ENCODE measurements at places on chromosomes 1 and 21.

DNA sequence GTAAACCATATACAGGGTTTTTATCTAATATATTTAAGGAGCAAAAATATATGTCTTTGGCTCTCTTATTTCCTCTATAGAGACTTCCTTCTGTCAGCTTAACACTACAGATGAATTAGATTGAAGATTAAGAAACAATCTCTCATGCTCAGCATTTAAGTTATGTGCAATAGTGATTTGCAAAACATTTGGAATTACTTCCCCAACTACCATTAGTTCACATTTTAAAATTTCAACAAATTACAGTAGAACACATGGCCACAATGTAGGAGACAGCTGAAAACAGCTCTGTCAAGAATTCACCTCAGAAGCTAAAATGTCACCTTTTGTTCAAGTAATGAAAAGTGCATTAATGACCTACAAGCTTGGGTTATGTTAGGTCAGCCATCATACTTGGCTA is 177.9 kb downstream of the EIF4G3 start:
- DNase-seq, result no peak

GRCh38 chr1:173914366-173914871 is 2.7 kb downstream of the SERPINC1 start:
- no peak for DNase-seq

DNA sequence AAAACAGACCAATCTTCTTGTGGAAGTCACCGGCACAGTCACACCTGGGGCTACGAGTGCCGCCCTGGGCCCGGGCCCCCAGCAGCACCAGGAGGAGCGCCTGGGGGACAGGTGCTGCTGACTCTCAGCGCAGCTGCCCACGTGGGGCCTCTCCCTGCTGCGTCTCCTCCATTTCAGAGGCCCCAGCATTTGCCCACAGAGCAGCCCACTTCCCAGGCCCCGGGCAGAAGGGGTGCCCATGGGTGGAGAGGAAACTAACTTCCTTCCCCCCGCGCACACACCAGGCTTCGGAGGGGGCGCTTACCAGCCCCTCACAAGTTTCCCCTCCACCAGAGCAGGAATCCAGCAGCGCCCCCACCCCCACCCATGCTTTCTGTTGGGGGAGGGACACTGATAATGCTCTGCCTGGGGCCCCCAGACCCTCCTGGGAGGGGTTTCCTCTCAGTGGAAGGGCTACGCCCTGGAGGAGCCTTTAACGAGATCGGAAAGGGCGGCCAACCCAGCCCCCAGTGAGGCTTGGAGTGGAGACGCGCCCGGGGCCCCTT is 440 bp downstream of the TNFRSF25 start:
- DNase-seq, result no peak

DNA sequence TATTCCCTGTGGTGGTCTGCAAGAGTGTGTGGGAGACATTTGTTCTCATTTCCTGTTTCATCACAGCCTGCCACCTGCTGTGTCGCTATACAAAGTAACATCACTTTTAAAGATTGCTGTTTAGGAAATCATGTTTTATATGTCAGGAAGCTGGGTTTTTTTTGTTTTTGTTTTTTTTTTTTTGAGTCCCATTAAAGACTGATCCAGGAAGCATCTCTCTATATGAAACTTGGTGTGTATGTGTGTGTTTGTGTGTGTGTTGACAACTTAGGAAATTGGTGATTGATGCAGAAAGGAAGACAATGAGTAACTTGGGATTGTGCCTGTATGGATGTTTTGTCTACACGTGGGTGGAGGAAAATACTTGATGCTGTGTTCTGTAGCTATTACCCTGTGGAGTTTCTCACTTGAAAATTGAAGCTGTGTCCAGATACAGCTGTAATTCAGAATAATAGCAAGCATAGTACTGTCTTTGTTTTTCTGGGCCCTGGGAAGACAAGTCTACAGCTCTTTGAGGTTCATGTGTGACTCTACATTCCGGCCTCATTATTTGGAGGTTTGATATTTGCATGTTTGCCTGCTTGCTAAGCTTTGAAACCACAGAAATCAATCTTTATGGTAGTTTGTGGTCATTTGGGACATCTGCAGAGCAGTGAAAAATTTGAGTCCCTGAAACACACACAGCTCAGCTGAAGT is 47.9 kb downstream of the LAMC1 start:
- DNase-seq, result no peak

DNA sequence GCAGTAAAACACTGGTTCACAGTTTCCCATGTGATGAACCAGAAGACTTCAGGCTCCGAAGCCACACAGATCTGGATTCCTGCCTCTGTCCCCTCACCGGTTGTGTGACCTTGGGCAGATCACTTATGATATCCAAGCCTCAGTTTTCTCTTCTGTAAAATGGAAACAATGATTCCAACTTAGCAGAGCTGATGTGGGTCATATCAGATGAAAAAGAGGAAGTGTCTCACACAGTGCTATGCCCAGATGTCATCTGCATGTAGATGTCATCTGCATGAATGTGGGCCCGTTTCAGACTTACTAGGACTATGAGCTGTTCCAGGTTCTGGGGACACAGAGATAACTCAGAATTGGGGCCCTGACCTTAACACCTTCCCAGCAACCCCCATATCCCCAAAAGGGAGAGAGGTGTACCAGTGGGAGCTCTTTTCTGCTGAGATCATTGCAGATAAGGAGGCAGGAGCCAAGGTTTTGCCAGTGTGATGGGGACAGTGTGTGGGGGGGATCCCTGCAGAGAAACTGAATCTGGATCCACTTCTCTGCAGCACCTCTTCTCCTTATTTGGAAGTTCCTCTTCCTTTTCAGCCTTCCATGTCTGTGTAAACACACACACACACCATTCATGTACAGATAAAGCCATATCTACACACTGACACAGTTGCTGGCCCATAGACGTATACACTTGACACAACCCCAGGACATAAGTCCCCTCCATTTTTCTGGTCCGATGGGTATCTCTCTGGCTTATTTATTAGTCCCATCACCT is 5.0 kb upstream of the ADGRB2 start:
- DNase-seq, result no peak

DNA sequence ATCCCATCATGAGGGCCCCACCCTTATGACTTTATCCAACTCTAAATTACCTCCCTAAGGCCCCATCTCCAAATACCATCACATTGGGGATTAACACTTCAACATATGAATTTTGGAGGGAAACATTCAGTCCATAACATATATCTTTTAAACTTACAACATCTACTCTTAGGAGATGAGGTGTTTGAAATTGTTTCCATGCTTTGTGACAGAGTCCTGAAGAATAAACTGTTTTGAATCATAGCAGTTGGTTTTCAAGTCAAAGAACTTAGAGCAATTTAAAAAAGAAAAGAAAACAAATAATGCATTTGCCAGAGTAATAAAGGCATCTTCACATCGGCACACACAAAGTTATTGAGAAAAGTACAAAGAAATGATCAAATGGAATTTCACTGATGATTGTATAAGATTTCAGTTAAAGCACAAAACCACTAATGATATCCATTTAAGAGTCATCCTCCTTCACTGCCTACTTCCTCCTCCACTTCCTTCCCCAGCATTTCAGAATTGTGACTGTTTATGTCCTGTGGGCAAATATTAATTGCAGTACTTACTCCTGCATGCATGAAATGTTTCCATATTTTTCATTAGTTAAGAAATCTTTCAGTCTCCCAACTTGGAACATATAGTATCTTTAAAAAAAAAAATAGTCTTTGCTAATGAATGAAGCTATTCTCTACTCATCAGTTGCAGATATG is 202.0 kb downstream of the LRRC40 start:
- DNase-seq, result no peak

DNA sequence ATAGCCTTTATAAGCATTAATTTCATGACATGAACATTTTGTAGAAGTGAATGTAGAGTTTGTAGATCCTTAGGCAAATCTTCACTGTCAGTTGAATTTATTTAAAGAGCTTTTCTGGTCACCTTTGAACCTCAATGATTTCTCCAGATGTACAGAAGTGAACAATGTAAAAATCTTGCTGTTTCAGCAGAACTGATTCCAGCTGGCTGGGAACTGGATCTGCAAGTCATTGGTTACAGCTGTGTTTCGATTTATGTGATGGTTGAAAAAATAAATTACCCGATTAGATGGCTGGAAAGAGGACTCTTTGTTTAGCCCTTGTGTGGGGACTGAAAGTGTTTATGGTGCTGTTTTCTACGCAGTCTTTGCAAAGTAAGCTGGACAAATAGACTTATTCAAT is 849.8 kb downstream of the USP25 start:
- no peak for DNase-seq

GRCh38 chr1:76786222-76786621 is 81.1 kb upstream of the ST6GALNAC5 start:
- DNase-seq, result no peak

GRCh38 chr1:167490765-167491164 is 27.6 kb downstream of the CD247 start:
- DNase-seq, result no peak

DNA sequence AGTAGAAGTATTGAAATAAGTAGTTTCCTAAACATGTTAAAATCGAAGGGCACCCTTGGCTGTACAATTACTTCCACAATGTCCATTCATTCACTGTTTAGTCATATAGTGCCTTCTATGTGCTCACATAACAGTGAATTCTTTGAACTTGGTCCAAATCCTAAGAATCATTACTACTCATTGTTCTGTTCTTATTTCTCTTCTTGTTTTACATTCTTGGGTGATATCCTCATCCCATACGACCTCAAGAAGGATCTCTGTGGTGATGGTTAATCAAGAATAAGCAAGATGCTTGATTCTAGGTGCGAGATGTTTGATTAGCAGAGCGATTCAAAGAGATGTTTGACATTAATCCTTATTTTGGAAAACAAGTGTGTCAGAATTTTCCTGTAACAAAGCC is 667.4 kb upstream of the ZP4 start:
- no peak for DNase-seq

- DNase-seq, result no peak
Measured at GRCh38 chr1:226776975-226777374, 37.9 kb upstream of the ITPKB start.

DNA sequence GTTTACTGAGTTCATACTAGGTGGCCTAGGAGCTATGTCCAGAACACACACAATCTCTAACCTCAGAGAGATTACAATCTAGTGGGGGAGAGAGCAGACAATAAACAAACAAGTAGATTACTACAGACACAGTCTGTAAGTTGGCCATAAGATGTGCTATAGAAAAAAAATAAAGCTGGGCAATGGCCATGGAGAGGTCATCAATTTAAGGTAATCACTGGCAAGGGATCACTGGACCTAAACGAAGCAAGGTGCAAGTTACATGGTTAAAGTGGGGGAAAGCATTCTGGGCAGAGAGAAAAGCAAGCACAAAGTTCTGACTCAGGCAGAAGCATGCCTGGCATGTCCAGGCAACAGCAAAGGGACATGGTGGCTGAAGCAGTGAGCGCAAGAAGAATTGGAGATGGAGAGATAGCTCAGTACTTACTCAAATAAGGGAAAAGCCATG is 147.0 kb downstream of the RERE start:
- DNase-seq, result no peak

- DNase-seq, result no peak
Measured at GRCh38 chr1:2573250-2573920, 13.2 kb upstream of the PRXL2B start.

- no peak for DNase-seq
Measured at GRCh38 chr1:12047120-12047876, 15.8 kb upstream of the TNFRSF8 start.

DNA sequence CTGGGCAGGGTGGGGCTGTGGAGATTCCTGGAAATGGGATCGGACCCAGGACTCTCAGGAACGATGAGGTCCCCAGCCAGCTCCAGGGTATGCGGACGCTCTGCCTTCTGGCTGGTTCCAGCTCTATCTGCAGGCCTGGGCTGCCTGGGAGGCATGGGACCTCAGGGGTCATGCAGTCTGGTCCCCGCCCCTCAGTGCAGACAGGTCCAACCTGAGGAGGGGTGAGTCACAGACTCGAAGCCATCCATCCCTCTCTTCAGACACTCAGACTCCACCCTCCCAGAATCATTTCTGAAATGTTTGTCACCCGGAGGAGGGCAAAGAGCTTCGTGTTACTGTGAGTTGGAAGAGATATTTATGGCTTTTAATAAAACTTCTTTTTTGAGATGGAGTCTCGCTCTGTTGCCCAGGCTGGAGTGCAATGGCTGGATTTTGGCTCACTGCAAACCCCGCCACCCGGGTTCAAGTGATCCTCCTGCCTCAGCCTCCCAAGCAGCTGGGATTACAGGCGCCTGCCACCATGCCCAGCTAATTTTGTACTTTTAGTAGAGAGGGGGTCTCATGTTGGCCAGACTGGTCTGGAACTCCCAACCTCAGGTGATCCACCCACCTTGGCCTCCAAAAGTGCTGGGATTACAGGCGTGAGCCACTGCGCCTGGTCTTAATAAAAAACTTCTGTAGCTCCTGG is 5.9 kb upstream of the MYOM3 start:
- no peak for DNase-seq

- DNase-seq, result no peak
Measured at GRCh38 chr1:36513676-36514473, 31.2 kb upstream of the CSF3R start.

GRCh38 chr1:227417756-227418480 is 99.6 kb upstream of the CDC42BPA start:
- DNase-seq, result no peak

GRCh38 chr1:203638950-203639349 is 12.3 kb downstream of the ATP2B4 start:
- no peak for DNase-seq

GRCh38 chr1:212689196-212689725 is 10.4 kb downstream of the BATF3 start:
- no peak for DNase-seq

DNA sequence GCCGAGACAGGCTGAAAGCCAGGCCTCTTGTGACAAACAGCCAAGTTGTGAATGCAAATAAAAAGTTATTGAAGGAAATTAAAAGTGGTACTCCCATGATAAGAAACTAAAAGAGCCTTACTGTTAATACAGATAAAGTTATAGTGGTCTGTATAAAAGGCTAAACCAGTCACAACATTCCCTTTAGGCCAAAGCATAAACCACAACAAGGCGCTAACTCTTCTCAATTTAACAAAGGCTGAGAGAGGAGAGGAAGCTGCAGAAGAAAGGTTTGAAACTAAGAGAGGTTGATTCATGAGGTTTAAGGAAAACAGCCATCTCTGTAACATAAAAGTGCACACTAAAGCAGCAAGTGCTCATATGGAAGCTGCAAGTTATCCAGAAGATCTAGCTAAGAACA is 10.7 kb downstream of the C1orf105 start:
- no peak for DNase-seq
